ENCODE measurements at places on chromosomes 13 and 19. TPM values are rescaled to one million over a fixed set of nuclear protein-coding genes. Genes with fewer than 3 reads are reported as not detected.

DNA sequence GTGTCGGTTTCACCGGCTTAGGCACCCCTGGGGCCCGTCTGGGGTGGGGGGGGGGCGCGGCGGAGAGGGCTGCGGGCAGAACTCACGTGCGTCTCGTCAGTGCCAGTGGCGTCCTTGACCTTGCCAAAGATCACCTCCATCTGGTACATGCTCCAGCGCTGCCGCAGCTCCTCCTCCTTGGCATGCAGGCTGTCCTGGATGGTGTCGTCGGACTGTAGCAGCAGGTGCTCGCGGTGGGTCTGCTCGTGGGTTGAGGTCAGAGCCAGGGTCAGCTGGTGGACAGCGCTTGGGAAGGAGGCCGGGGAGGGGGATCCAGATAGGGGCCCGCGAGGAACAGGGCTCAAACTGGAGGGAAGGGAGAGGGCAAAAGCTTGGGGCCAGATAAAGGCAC, 4.7 kb upstream of the RGL3 start:
- no peak for DNase-seq

GRCh38 chr19:44816301-44816700, 7.4 kb downstream of the BCAM start:
- no peak for DNase-seq

DNA sequence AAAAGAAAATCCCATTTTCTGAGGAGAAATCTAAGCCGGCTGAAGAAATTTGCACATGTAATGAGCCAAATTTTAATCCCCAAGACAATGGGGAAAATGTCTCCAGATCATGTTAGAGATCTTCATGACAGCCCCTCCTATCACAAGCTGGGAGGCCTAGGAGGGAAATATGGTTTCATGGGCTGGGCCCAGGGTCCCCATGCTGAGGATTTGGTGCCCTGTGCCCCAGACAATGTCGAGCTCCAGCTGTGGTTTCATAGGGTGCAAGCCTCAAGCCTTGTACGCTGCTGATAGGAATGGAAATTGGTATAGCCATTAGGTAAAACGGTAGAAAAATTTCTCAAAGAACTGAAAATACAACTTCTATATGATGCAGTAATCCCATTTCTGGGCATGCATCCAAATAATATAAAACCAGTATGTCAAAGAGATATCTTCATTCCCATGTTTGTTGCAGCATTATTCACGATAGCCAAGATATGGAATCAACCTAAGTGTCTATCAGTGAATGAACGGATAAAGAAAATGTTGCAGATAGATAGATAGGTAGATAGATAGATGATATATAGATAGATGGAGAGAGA, 19.3 kb upstream of the FREM2 start:
- DNase-seq: no peak

DNA sequence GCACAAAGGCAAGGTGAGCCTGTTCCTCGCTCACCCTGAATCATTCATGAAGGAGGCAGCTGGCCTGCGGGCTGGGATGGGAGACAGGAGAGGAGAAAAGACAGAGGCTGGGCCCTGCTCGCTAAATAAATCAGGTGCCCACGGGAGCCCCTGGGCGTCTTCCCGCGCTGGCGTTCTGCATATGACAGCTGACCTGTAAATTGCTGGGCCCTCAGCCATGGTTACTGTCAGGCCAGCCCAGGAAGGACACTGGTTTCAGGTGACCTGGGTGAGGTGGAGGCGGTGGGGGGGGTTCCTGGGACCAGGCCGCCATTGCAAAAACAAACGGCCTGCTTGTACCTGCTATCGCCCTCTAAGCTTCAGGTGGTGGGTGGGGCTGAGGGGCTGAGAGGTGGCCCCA, 3.4 kb upstream of the PTBP1 start:
- no peak for DNase-seq

- DNase-seq: no peak
Observed at GRCh38 chr13:112179421-112179820, 112.5 kb downstream of the SOX1 start.

GRCh38 chr19:33440241-33440640, 66.7 kb downstream of the CEBPG start:
- no peak for DNase-seq

DNA sequence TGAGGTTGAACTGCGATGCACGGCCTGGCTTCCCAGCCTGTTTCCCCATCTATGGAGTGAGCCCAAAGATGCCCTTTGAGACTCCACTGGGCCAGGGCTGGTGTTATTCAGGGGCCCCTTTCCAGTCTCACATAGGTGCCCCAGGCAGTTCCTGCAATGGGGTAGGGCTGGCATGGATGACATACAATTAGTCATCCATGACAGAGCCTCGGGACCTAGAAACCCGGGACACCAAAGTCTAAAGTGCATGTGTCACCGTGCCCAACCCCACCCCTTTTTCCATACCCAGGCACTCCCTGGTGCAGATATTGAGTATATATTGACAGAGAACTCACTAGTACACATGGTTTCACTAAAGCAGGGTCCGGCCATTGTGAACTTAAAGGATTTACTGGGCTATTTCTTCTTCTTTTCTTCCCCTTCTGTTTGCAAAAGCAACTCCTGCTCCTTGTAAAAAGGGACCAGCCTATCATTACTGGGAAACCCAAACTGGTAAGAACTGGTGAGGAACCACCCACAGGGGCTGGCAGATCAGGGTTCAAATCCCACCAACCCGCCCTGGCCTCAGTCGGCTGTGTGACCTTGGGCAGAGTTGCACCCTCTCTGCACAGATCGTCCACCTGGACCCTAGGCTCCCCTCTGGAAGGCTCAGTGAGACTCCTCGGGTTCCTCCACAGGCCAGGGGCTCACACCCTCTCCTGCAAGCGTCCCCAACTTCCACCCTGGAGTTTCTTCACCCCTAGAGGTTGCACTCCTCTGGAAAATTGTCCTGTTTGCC, 2.7 kb downstream of the B3GNT3 start:
- DNase-seq: peak; percentile 78

DNA sequence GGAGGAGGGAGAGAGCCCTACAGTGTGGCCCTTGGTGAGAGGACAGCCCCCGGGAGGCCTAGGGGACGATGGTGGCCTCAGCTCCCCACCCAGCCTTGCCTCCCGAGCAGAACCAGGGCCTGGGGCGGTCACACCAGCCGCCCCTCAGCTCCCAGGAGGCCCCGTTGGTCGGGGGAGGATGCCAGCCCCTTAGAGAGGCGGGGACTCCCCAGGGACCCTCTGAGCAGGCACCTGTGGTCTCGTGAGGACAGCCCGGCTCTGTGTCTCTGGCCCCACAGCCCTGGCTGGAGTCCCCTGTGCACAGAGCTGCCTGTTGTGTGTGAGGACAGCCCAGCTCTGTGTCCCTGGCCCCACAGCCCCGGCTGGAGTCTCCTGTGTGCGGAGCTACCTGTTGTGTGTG, 158.8 kb downstream of the KDM4B start:
- DNase-seq: no peak

DNA sequence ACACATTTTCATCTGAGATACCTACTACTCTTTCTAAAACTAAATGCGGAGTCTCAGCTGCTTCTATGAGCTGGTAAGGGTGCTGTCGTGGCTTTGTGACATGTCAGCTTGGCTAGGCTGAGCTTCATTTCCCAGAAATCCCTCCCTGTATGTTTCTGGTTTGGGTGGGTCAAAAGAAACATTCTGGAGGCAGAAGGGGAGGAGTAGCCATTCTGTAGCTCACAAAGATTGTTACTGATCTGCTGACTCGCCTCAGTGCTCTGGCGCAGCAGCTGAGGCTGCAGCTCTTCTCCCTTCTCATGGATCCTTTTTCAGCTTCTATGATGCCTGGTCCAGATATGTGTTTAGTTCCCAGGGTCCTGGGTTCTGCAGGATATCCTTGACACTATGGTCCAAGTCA, 114.7 kb downstream of the RAP2A start:
- DNase-seq: no peak

GRCh38 chr19:51735759-51736449, 12.1 kb upstream of the HAS1 start:
- DNase-seq: no peak

GRCh38 chr13:31588316-31588715, 151.0 kb upstream of the RXFP2 start:
- peak; percentile 94 for DNase-seq

DNA sequence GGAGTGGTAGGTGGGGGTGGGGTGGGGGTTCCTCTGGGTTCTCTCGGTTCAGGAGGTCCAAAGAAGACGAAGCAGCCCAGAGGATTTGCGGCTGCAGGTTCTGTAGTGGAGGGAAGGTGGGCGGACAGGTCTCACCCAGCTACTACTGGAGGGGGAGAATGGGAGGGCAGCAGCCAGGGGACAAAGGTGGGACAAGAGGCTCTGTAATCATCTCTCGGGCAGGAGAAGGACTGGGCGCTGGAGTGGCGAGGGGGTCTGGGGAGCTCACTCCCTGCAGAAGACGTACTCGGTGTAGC, 1.4 kb downstream of the KCTD12 start:
- no peak for DNase-seq

GRCh38 chr13:100657881-100658315, 16.7 kb downstream of the TMTC4 start:
- DNase-seq: no peak

- DNase-seq: no peak
Observed at GRCh38 chr19:14402332-14403144, 16.6 kb downstream of the DDX39A start.

DNA sequence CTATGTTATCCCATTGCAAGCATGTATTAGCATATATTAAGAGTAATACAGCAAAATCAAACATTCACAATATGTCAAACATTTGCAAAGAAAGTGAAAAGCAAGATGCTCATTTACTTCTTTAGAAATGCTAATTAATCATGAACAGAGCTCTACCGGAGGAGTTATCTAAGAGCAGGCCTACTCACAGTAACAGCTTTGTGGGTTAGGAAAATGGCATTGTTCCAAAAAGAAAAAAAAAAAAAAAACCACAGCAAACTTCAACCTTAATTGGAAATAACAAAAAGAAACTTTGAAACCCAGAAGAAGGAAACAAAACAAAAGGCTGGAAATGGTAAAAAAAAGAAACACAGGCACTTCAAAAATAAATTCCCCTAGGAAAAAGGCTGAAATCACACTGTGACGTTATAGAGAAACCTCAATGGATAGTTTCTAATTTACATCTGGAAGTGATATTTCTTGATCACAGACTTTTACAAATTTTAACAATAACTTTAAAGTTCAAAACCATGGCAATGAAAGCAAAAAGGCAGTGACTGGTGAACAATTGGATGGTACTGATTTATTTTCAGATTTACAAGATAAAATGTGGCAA, 1236.8 kb upstream of the SPRY2 start:
- no peak for DNase-seq

GRCh38 chr13:93927431-93927830, 552.1 kb downstream of the DCT start:
- no peak for DNase-seq

- peak; percentile 13 for DNase-seq
Observed at GRCh38 chr13:55999709-56000108, 1141.0 kb upstream of the PRR20A start.

- no peak for DNase-seq
Observed at GRCh38 chr19:53906211-53907192, 2.6 kb upstream of the CACNG7 start.

DNA sequence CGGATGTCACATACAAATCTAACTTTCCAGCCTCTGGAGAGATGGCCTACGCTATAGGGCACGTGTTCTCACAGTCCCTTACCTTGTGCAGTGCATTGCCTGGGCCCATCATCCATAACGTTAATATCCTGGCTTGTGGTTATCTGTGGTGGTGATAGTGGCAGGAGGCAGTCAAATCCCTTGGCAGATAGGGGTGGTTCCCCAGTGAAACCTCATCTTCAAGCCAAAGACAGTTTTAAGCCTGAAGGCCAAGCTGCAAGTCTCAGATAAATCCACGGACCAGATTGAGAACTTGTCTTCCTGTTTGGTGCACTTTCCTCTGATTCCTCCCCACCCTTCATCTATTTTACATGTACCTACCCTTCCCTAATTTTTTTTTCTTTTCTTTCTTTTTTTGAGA, 4.3 kb upstream of the FBXO17 start:
- DNase-seq: no peak

- no peak for DNase-seq
Observed at GRCh38 chr13:99988529-99989275, 7.1 kb downstream of the ZIC2 start.

- peak; percentile 37 for DNase-seq
Observed at GRCh38 chr13:105991622-105992277, 543.7 kb downstream of the EFNB2 start.

DNA sequence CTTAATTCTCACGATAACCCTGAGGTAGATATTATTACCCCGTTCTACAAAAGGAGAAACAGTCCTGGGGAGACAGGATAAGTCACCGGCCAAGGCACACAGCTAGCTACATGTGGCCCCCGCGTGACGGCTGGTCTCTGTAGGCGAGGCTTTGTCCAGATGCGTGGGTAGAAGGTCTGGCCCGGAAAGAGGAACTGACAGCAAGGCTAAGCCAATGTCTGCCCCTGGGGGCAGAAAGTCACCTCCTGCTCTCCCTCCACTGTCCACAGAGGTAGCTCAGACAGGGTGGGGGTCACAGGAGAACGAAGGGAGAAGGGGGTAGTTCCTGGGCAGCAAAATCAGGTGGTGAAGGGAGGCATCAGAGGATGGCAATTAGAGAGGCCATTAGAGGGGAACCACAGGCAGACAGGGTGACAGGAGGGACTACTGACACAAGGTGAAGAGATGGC, 1.8 kb downstream of the APOC4 start:
- no peak for DNase-seq

- DNase-seq: no peak
Observed at GRCh38 chr13:76991432-76991795, 467 bp upstream of the CLN5 start.

- DNase-seq: no peak
Observed at GRCh38 chr13:45941261-45941660, 89.7 kb upstream of the SIAH3 start.

- DNase-seq: no peak
Observed at GRCh38 chr13:59301174-59301567, 862.6 kb downstream of the DIAPH3 start.

Gene IGFL1
- not detected for total RNA-seq

Gene ZNF582
- total RNA-seq: not detected

Gene ZNF808
- total RNA-seq: 19.8 TPM

Gene CEACAM19
- total RNA-seq: 2.9 TPM

Gene IRGC
- not detected for total RNA-seq

Gene TNNI3
- 2.9 TPM for total RNA-seq

Gene HSPB6
- 0.81 TPM for total RNA-seq

Gene KASH5
- total RNA-seq: 0.56 TPM
